ENCODE measurements at places on chromosomes 3 and 15. TPM values are rescaled to one million over a fixed set of nuclear protein-coding genes. Genes with fewer than 3 reads are reported as not detected.

DNA sequence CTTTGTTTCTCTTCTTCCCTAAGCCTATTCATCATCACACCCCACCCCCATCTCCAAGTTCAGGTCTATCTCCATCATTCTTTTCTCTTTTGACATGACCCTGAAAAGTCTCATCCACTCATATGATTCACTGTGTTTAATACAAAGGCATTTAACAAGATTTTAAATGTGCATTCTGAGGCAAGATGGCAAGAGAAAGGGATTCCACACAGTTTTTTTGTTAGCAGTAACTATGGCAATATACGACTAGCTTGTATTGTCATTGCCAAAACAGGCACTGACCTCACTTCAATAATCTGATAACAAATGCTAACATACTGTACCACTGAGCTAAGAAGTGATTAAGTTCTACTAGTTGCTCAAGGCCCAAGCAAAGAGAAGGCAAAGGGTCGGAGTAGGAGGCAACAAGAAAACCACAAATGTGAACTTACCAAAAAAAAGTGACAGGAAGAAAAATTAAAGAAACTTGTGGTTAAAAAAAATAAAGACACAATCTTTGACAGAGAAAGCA is 53.2 kb downstream of the FBN1 start:
- no peak for DNase-seq
- H3K4me3 ChIP-seq = no peak overlapping the region
- no peak overlapping the region for H3K27ac ChIP-seq
- no peaks in the 10 kb centered on the region for H3K4me1 ChIP-seq
- peaks cover 2% of the 10 kb centered on the region for H3K27me3 ChIP-seq

DNA sequence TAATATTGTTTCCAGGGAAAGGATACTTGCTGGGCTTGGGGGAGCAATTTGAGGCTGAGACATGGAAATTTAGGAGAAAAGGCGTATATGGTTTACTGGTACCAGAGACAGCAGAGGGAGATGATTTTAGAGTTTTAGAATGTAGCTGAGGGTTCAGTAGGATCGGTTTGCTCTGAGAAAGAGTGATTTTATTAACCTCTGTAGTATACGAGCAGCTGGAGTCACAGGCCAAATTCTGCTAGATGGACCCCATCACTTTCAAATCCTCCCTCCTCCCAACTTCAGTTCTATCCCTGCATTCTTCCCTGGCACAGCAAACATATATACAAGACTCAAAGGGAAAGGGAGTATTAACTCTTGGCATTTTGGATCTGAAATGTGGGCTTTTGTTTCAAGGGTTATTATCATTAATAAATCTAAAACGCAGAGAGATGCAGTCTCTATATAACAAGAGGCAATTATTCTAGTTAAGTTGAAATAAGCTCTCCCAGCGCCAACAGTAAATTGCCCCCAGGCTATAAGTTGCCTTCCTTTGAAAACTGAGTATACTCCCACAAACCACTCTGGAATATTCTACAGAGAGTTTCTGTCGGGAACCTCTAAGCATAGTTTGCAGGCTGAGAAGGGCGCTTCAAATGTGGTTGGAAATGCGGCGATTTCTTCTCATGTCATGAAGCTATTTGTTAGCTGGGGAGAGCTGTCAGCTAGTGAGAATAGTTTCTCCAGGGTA is 5.4 kb downstream of the CRABP1 start:
- H3K27me3 ChIP-seq = peaks cover 34% of the 10 kb centered on the region
- no peak for DNase-seq
- H3K36me3 ChIP-seq = no peaks in the 10 kb centered on the region
- H3K27ac ChIP-seq = no peak overlapping the region
- H3K4me1 ChIP-seq = no peaks in the 10 kb centered on the region

DNA sequence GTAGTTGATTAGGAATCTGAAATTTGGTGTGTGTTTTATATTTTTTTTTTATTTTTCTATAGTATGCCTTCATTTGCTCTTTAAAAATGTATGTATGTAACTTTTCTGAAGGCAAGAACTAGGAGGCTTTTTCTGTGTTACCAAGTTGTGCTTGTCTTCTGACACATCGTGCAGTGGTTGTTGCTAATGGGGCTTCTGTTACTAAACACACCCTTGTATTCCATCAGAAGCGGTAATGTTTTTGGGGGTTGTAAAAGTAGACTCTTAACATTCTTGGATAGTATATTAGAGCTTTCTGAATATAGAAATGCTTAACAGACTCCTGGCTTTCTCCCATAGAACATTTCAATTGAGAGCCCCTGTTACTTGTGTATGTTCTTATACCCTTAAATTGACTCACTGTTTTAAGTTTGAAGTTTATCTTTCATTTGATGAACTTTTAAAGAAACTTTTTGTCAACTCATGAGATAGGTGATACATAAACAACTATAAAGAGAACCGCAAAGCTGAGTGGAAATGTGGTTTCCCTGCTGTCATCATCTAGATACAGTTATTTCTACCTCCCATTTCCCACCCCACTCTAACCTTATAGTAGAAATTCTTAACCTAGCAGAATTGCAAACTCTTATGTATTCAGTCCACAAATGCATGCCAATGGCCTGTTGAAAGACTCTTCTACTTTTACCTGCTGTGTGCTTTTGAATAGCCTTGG is 2.5 kb downstream of the TIPARP start:
- H3K27ac ChIP-seq = peak overlapping the region; percentile 65
- H3K27me3 ChIP-seq = no peaks in the 10 kb centered on the region
- H3K4me3 ChIP-seq = peak overlapping the region; percentile 90
- peaks cover 55% of the 10 kb centered on the region for H3K4me1 ChIP-seq

The ITGA11 gene
- 0.56 TPM for total RNA-seq

The CDHR4 gene
- not detected for total RNA-seq

The SV2B gene
- total RNA-seq = 0.02 TPM

The SKIC8 gene
- total RNA-seq = 50.1 TPM

The PLEKHO2 gene
- 15.3 TPM for total RNA-seq
